ENCODE measurements at places on chromosomes 11 and 22.

DNA sequence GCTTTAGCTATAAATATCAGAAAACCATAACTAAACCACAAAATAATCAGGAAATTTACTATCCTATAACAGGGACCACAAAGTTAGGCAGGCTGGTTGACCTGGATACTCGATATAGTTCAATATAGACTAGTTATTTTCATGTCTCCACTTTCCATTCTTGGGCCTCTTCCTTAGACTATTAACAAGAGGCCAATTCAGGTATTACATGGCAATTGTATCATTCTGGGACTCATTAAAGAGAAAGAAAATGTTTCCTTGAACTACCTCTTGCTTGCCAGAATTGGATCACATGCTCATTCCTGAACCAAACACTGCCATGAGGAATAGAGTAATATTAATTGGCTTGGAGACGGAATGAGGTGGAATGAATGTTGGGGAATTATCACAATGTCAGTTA lies 76.0 kb downstream of the EIF3M start:
- DNase-seq, result no peak

DNA sequence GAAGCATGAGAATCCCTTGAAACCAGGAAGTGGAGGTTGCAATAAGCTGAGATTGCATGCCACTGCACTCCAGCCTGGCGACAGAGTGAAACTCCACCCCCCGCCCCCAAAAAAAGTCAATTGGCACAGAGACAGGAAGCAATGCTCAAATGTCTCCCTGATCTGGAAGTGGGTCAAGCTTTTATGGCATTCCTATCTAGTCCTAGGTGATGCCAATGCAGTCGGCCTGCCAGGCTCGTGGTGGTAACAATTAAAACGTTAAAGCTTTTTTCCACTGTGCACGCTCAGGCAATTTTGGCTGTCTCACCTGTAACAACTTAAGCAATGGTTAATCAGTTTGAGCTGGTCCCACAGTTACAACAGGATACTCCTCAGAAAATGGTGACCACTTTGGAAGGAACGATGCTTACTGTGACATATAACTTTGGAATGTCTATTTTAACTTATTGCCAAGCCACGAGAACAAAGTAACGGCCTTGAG lies 18.9 kb upstream of the PISD start:
- DNase-seq, result no peak

- no peak for DNase-seq
Measured at GRCh38 chr22:40463683-40464082, 93.3 kb downstream of the SGSM3 start.

- DNase-seq, result peak; percentile 99
Measured at GRCh38 chr11:67508486-67509121, 642 bp upstream of the CDK2AP2 start.

DNA sequence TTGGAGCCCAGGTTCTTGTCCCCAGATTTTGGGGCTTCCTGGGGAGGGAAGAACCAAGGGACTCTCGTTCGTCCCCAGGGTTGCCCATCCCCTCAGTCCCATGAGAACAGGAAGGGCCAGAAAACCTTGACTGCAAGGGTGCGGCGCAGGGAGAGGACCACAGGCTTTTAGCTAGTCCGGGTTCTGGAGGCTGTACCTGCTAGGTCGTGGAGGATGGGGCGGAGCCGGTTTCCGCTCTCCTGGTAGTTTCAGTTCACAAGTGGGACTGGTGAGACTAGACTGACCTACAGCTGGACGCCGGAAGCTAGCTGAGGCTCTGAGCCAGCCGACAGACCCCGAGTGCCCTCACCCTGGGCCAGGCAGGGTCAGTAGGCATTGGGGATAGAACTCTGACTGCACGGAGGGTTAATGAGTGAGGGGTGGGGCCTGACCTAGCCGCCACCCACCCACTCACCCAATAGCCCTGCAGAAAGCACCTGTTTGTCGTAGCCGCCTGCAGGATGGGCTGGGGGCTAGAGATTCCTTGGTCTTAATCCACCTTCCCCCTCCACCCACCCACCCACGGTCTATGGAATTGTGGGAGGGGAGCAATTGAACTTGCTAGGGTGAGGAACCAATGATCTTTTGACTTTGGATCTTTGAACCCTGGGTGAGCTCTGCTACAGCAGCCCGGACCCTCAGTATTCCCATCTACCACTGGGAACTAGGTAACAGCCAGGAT lies 1.5 kb downstream of the MAFF start:
- no peak for DNase-seq

- peak; percentile 44 for DNase-seq
Measured at GRCh38 chr11:2444821-2445745, at the start of gene KCNQ1. Gene KCNQ1 (plus strand): TSS chr11:2445008. CDS start chr11:2445099, 91 bp downstream.

DNA sequence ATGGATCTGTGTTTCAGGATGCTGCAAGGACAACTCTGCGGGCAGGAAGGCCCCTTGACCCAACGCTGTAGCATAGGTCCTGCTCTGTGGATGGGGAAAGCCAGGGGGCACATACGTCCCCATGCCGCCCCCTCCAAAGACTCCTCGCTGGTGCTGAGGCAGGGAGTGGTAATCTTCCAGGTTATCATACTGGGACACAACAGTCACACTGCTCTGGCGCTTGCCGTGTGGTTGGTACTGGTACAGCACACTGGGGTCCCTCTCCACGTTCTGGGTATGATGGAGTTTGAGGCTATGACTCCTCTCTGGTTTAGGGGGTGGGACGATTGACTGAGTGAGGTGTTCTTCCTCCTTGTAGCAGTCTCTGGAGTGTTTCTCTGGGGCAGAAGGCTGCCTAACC lies 26.2 kb upstream of the TP53AIP1 start:
- DNase-seq, result no peak

- no peak for DNase-seq
Measured at GRCh38 chr11:121029153-121029552, 5.3 kb downstream of the TBCEL start.

- no peak for DNase-seq
Measured at GRCh38 chr11:19187114-19187832, 14.5 kb downstream of the CSRP3 start.

DNA sequence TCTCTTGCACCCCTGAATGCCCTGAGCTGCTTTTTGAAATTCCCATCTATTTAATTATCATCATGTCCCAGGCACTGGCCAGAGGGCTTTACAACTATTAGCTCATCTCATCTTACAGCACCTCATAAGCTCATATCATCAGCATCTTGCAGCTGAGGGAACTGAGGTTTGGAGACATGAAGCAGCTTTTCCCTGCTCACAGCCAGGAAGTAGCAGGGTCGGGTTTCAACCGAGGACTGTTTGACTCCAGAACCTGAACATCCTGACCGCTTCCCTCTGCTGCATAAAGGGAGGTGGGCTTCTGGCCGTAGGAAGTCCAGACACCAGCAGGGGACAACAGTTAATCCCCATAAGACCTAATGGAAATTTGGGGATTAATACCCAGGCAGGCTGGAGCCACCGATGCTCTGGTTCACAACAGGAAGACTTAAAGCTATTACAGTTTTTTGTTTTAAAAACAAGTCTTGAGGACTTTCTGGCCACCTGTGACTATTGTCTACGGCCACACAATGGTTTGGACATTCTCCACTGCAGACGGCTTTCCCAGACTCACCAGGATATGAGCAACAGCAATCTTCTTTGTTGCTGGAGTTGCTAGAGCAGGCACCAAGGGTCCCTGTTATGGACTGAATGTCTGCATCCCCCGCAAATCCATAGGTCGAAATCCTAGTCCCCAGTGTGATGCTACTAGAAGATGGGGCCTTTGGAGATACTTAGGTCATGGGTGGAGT lies 47.4 kb downstream of the CHST1 start:
- DNase-seq, result no peak

DNA sequence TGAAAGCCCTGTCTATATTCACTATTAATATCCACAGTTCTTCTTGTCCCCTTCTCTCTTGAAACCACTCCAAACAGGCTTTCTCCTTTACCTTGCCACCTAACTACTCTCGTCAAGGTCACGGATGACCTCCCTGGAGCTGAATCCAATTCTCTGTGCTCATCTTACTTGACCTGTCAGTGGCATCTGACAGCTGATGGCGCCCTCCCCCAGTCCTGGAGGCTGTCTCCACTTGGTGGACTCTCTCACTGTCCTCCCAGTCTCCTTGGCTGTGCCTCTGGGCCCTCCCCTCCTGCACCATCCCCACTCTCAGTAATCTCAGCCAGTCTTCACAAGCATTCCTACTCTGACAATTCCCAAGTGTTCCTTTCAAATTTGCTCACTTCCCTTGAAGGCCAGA lies 8.7 kb downstream of the TNKS1BP1 start:
- peak; percentile 82 for DNase-seq

- no peak for DNase-seq
Measured at GRCh38 chr11:65021003-65021402, 6.2 kb upstream of the SNX15 start.

DNA sequence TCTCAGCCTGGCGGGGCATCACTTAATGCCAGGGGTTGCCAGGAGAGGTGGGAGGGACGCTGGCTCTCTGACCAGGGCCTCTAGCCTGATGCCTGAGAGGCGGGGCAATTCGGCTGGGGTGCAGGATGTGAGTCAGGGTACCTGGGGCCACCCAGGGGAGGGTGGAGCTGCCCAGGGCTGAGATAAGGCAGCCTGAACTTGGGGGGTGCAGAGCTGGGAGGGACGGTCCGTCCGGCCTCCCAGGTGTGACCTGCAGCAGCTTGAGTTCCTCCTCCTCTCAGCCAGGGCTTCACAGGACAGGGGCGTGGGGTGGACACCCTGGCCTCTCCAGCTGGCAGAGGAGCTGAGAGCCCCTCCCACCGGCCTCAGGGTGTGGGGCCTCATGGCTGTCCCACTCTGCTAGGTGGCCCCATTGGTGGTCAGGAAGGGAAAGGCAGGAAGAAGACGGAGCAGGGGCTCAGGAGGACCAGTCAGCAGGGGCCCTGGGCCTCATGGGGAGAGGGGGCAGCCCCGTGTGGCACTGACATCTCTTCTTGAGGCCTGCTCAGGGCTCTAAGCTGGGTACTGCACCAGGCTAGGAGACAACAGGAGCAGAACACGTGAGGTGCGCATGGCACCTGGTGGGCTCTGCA lies 942 bp upstream of the RPS6KA4 start:
- DNase-seq, result no peak

DNA sequence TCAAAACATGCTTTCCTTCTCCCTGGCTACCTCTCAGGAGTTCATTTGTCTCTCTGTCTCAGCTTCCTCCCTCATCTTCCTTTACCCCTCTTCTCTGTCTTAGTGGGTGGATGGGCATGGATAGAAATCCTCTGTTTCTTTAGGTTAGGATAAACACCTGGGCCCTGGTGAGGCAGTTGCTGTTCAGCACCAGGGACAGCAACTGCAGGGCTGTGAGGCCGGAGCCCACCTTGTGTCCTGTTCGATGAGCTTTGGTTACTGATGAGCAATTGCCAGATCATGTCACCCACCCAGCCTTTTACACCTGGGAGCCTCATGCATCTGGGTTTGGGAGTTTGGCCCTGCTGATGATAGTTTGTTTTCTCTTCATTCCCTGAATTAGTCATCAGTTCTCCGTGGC lies 6.1 kb upstream of the CRYBB3 start:
- no peak for DNase-seq

DNA sequence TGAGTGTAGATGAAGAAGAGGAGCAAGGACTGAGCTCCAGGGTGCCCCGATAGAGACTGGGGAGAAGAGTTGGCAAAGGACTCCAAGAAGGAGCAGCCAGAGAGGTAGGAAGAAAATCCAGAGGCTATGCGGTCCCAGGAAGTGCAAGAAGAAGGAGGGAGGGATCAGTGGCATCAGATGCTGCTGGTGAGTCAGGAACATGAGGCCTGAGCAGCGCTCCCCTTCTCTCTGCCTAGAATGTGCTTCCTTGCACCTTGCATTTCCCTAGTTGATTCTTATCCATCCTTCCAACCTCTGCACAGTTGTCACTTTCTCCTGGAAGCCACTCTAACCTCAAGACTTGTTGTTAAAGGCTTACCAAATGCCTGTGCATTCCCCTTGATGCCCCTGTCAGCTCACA lies 21.3 kb downstream of the KCNC1 start:
- no peak for DNase-seq

GRCh38 chr11:1459764-1460395 lies 26.7 kb downstream of the MOB2 start:
- DNase-seq, result no peak

DNA sequence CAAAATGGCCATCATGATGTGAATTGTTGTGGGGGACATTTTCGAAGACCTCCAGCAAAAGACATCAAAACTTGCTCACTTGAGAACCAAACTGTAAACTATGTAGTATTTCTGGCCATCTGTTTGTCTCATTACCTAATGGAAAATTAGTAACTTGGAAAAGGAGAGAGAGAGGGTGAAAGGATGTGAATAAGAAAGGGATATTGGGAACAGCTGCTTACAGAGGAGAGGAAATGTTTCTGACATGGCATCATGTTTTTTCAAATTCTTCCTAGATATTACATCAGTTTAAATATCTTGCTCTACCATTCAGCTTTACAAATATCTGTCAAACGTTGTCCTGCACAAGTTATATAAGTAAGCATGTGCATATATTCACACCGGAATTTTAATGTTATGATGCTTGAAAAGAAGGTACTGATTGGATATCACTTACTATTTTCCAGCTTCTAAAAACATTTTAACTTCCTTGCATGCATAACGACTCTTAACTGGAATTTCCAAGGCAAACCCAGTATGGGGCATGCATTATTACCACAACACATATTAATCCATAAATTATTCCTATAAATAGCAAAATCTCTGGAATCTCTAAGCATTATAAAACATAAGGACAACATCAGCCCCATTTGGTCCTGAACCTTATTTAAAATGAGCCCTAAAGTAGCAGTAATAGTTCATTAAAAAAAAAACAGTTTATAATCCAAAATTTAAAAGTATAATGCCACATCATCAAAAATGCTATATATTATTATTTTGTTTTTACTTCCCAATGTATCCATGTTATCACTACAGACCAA lies 20.0 kb downstream of the GUCY1A2 start:
- DNase-seq, result no peak

GRCh38 chr11:64690235-64690634 lies 32.8 kb downstream of the NRXN2 start:
- DNase-seq, result peak; percentile 76

DNA sequence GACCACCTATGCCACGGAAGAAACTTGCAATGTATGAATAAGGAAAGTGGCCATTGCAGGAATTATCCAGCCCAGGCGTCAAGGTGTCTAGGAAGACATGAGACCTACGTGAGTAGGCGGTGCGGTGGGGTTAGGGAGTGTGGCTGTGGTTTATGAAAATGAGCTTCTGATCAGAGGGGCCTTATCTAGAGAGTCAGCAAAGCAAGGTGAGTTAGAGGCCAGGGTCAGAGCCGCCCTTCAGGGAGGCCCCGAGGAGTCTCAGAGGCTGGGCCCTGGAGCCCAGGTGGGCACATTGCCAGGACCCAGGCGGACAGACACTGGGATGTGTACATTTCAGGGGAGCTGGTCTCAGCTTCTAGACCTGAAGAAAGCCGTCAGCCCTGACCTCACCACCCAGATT lies 13.8 kb upstream of the LINC01488 start:
- peak; percentile 35 for DNase-seq

Data from psoas muscle (tissue), 8 donors.